ENCODE measurements at places on chromosomes 3 and 15.

GRCh38 chr3:69409011-69409410, 23.1 kb upstream of the FRMD4B start:
- DNase-seq: no peak

GRCh38 chr15:71291723-71292122, 176.5 kb downstream of the THSD4 start:
- no peak for DNase-seq

- no peak for DNase-seq
Measured at GRCh38 chr3:184391266-184391665, 11.4 kb downstream of the CHRD start.

DNA sequence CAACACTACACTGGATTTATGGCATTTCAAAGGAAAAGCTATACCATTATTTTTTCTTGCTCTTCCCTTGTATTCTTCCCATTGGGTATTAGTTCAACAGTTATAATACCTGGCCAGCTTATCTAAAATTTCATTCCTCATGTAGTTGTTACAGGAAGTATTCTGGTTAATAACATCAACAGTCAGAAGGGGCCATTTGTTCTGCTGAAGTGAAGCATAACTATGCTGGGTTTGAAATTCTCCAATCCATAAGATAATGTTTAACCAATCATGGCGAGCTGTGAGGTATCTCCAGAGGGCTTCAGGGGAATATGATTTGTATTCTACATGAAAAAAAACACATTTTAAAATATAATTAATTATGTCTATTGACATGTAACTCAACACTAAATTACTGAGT, 43.4 kb downstream of the SPG11 start:
- no peak for DNase-seq

DNA sequence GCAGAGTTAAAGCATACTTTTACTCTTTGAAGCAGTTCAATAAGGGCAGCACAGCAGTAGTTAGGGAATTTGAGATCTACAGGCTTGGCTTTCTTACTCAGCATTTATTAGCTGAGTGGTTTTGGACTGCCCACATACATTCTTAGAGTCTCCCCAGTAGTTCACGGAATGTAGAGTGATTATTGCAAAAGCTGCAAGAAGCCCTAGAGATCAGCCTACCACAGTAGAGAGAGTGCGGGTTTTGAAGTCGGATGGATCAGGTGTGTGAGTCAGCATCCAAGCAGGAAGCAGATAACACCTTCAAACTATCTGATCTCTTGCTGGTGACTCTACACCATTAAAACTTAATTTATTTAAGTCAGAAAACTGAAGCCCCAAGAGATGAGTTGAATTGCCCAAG, 171.9 kb downstream of the SYNPR start:
- no peak for DNase-seq

DNA sequence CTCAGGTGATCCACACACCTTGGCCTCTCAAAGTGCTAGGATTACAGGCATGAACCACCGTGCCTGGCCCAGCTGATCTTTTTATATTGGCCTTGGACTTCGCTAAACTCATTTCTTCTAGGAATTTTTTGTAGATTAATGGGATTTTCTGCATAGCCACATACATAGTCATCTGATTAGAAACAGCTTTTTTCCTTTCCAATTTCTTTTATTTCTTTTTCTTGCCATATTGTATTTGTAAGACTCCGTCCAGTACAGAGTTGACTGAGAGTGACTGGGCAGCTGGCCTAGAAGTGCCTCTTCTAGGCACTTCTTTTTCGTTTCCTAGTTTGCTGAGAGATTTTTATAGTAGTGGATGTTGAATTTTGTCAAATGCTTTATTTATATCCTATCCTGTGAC, 37.4 kb downstream of the ARIH1 start:
- no peak for DNase-seq

GRCh38 chr3:185399737-185400667, 37.1 kb downstream of the MAP3K13 start:
- DNase-seq: no peak

DNA sequence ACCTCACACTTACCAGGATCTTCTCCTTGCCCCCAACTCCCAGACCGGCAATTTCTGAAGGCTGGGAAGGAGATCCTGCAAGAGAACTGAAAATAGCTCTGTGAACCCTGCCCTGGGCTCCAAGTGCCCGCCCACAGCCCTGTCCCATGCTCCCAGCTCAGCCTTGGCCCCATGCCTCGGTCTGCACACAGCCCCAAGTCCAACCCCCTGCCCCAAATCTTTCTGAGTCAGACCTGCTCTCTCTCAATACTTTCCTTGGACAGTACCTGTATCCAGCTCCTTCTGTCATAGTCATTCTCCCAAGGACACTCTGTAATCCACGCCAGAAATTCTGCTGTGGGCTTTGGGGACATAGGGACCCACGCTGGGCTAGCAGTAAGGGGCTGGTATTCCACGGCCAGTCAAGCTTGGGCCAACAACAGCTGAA, 6.3 kb upstream of the SMAD3 start:
- no peak for DNase-seq

DNA sequence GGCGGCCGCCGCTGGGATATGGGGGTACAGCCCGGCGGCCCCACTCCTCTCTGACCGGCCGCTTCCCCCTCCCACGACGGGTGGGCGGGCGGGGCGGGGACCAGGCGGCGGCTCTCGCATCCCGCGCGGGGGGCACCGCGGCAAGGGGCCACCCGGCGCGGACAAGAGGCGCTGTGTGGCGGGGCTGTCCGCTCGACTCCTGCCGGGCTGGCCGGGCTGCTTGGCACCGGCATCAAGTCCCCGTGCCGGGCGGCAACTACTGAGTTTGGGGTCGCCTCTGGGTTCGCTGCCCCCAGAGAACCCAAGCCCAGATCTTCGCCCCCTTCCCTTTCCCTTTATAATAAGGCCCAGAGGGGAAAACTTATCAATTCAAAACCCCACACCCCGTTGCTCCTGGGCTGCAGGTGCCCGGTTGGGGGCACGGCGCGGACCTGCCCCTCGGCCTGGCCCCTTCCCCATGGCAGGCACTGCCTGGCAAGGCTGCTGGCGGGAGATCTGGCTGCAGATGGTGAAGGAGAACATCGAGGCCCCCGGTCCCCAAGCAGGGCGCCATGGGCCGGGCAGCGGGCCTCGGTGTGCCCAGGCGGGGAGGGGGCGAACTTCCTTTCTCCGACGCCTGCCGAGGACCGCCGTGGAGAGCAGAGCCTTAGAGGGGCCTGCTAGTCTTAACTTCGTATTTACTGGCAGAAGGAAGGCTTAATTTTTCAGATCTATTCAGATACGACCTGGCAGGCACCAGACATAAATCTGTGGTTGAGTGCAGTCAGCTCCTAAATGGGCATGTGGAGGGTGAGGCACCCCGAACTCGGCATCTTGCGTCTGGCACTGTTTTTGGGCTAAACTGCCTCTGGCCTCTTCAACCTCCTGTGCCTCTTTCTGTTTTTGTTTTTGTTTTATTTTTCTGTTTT, 911 bp downstream of the APBA2 start:
- DNase-seq: no peak

- no peak for DNase-seq
Measured at GRCh38 chr3:168820810-168821415, 725.2 kb upstream of the GOLIM4 start.

DNA sequence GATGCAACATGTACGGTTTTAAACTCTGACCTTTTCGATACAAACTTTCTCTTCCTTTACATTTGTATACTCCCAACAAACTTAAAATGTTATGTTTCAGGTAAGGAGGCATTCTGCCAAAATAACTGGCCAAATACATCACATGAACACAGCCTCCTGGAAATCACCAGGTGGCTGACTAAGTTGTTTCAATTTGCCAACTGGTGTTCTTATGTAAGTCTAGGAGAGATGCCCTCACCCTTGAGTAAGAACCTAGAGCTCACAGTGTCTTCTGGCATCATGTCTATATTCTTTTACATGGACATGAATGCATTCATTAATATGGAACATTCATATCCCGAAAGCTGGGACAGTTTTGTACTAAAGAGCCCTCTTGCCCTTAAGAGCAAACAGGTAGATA, 341.1 kb upstream of the NR2F2 start:
- DNase-seq: no peak

- DNase-seq: no peak
Measured at GRCh38 chr3:126956866-126957650, 25.9 kb upstream of the PLXNA1 start.

- no peak for DNase-seq
Measured at GRCh38 chr3:141459008-141459407, 27.8 kb upstream of the RASA2 start.

GRCh38 chr3:113634782-113635474, 61.5 kb downstream of the USF3 start:
- DNase-seq: no peak

DNA sequence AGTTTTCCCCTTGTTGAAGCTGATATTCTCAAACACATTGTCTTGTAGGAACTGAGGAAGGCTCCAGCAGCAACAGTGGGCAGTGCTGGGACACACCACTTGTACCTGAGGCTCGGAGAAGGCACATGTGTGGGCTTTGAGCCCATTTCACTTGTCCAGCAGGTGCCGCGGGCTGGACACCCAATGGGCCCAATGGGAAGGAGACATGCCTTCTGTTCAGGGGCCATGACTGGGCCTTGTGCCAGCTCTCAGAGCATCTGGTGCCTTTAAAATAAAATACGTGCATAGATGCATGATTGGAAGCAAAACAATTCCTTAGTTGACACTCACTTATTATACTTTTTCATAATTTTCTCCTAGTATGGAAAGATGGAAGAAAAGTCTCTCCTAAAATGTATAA, 334.2 kb downstream of the KLF13 start:
- DNase-seq: no peak

- DNase-seq: no peak
Measured at GRCh38 chr3:170372190-170372879, 14.8 kb downstream of the SKIL start.

DNA sequence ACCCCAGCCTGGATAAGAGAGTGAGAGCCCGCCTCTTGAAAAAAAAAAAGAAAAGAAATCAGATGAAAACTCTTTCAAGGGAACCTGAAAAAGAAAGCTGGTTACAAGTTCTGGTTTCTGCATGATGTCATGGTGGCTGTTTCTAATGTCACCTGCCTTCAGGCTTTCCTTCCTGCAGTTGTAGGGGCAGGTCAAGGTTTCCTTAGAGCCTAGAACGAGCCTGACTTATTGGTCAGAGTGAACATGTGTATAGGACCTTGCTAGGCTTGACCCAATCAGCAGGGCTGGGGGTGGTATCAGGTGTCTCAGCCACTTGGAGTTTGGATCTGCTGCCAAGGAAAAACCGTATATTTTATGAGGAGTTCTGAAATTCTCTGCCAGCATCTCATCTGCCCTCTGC, 3.8 kb downstream of the IVD start:
- DNase-seq: no peak

DNA sequence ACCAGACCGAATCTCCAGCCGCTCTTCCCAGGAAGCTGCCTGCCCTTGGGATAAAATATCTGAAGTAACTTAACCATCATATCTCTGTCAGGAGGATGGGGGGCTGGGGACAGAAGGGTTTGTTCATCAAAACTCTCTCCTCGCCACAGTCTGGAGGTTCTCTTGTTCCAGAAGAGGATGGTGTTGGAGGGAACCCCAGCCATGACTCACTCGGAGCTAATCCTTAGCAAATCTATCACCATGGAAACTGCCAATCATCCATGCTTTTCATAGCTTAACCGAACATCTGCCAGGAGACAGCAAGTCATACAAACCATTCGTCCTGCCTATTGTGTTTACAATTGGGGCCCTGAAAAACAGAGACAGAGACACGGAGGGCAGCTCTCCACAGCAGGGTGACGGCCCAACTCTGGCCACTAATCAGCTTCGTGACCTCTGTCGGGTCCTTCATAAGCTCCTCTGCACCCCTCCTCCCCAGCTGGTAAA, 73.8 kb upstream of the HEG1 start:
- DNase-seq: no peak

- DNase-seq: no peak
Measured at GRCh38 chr3:173747427-173747826, 349.9 kb downstream of the NLGN1 start.

DNA sequence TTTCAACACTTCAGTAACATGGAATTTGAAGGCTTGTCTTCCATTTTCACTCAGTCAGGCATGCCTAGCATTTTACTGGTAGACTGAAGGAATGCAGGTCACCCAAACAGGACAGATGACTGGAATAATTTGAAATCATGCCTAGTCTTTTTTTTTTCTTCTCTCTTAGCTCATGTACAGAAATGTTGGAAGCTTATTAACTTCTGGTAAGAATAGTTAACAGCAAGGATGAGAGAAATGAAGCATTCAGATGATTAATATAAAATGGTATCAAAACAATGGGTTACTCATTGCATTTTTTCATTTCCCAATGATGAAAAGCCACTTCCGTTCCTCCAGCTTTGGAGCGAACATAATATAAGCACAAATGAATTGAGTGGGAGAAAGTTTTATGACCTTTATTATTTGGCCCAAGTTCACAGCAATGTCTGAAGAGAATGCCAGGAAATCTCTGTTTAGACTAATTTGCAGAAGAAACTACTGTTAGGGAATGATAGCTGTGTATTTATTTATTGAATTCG, 431.6 kb upstream of the RASGRP1 start:
- DNase-seq: no peak

GRCh38 chr3:12155828-12156227, 2.9 kb downstream of the TIMP4 start:
- peak; percentile 39 for DNase-seq

DNA sequence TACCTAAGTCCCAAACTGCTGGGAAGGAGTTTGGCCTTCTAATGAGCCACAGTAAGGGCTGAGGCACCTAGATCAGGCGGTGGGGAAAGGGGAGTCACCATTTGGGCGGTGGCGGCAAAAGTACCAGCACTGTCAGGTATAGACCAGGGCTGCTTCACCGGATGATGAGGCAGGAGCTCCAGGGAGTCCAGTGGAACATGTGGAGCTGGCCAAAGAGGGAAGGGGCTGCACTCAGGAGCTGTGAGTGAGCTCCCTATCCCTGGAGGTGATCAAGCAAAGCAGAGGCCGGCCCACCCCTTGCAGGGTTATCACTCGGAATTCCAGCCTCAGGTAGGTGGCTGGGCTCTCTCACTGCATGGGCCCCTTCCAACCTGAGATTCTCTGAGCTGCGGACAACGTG, 108.4 kb downstream of the SEC22A start:
- DNase-seq: no peak

GRCh38 chr3:25294169-25294805, 133.8 kb upstream of the RARB start:
- no peak for DNase-seq

DNA sequence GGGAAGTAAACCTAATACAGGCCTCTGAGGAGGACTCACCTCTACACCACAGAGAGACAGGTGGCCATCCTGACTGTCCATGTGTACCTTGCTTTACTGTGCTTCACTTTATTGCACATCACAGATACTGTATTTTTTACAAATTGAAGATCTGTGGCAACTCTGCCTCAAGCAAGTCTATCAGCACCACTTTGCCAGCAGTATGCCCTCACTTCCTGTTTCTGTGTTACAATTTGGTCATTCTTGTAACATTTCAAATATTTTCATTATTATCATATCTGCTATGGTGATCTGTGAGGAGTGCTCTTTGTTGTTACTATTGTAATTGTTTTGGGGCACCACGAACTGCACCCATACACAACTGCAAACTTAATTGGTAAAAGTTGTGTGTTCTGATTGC, 78.0 kb downstream of the BBX start:
- DNase-seq: peak; percentile 8

GRCh38 chr3:151225040-151225975, 22.3 kb upstream of the GPR171 start:
- DNase-seq: no peak

GRCh38 chr3:118412503-118412902, 622.1 kb downstream of the IGSF11 start:
- DNase-seq: no peak

Measured in CD14-positive monocyte (primary cell).